ENCODE measurements at places on chromosomes 7 and 10. TPM values are rescaled to one million over a fixed set of nuclear protein-coding genes. Genes with fewer than 3 reads are reported as not detected.

Gene ACTA2
- total RNA-seq: 2,259 TPM

GRCh38 chr10:12649012-12649584, 299.8 kb downstream of the CAMK1D start:
- DNase-seq: peak; percentile 36

Gene RBM48
- total RNA-seq: 10.9 TPM

Gene BTBD16
- 1.2 TPM for total RNA-seq

DNA sequence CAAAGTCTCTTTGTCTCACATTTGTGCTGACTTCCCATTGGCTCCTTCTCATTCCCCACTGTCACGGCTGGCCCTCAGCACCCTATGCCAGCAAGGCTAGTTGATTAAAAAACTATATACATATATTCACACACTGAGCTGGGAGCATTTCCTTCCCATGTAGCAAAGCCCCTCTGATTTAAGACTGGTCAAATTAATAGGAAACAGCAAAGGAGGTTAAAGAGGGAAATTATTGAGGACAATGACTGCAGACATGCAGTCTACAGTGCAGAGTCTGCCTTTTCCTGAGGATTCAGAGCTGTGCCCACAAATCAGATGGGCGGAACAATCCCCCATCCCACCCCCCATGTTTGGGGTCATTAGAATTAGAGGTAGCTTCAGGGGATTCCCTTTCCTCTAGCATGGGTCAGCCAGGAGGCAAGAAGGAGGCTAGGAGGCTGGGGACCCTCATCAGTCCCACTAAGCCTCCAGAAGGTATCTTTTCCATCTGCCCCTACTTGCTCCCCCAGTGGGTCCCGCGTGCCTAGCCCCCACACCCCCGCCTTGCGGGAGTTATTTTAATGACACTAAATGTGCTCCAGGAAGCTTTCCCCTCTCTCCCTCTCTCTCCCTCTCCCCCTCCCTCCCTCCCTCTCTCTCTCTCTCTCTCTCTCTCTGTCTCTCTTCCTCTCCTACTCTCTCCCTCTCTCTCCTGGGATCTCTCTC, 9.8 kb upstream of the DLX6 start:
- no peak for DNase-seq

Gene CALML3
- total RNA-seq: not detected

Gene ATOH7
- total RNA-seq: not detected

- no peak for DNase-seq
Observed at GRCh38 chr10:111525696-111526095, 448.9 kb downstream of the ADRA2A start.

Gene RNF32
- 1.8 TPM for total RNA-seq

DNA sequence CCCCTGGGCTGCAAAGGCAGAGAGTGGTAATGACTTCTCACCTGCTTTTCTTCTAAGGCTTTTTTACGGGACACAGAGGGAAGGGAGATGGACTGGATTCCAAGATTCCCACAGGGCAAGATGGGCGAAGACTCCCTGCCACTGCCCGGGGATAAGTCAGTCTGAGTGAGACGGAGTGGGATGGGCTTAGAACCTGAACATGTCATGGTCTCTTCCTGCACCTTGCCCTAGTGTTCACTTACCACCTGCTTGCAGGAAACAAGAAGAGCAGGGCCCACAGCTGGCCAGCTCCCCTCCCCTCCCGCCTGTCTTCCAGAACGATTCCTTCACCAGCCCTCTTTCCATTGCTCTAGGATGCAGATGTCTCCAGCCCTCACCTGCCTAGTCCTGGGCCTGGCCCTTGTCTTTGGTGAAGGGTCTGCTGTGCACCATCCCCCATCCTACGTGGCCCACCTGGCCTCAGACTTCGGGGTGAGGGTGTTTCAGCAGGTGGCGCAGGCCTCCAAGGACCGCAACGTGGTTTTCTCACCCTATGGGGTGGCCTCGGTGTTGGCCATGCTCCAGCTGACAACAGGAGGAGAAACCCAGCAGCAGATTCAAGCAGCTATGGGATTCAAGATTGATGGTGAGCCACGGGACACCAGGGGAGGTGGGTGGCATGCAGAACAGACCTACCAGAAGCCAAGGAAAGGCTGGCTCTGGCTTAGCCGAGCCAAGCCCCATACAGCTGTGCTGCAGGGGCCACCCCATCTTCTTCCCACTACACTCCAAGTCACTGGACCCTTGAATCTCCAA, 1.3 kb downstream of the SERPINE1 start:
- DNase-seq: no peak

Gene STEAP4
- 9.8 TPM for total RNA-seq

Data from mucosa of gallbladder (tissue), 1 donor.